ENCODE measurements at places on chromosomes 16 and 17. TPM values are rescaled to one million over a fixed set of nuclear protein-coding genes. Genes with fewer than 3 reads are reported as not detected.

Gene KRTAP1-5
- total RNA-seq, result not detected

Gene SDR42E1
- 1.9 TPM for total RNA-seq

Gene COX6A2
- total RNA-seq, result not detected

Gene DPEP1
- total RNA-seq, result 1.6 TPM

Gene CD300H
- total RNA-seq, result 0.31 TPM

Gene TMEM238L
- not detected for total RNA-seq

Gene PYY
- not detected for total RNA-seq

Gene SLFN13
- 3.3 TPM for total RNA-seq

Gene RAB26
- 3.5 TPM for total RNA-seq

Gene HSPB9
- not detected for total RNA-seq

Gene INCA1
- 1.9 TPM for total RNA-seq

Gene RNF167
- total RNA-seq, result 148 TPM

Gene C16orf74
- 13.1 TPM for total RNA-seq

Data from A549 treated with Mapracorat at 1 μM for 4 hours (cell line).